Activated effector memory CD4-positive, alpha-beta T cell treated with anti-CD3 and anti-CD28 coated beads, Interleukin-2, amount 50 U/mL, for 16 hours (primary cell): ENCODE measurements at places on chromosomes 5 and 9.

DNA sequence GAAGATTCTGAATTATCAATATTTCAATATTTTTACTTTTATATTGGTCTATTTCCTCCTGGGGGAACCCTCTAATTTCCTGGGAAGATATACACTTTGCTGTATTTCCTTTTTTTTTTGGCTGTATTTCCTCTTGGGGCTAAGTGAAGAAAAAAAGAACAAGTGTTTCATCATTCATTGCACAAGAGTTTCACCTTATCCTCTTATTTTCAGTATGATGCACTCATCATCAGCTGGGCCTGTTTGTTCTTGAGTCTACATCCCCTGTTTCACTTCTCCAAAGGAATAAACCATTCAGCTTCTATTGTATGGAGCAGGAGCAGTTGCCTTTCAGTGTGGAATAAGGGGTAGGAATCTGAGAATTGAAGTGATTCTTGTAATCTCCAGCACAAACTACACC is 210.8 kb downstream of the FAM170A start:
- DNase-seq: no peak

GRCh38 chr5:111197523-111197922 is 26.7 kb upstream of the CAMK4 start:
- DNase-seq: no peak

- no peak for DNase-seq
Observed at GRCh38 chr5:172689801-172690200, 48.7 kb downstream of the NEURL1B start.

DNA sequence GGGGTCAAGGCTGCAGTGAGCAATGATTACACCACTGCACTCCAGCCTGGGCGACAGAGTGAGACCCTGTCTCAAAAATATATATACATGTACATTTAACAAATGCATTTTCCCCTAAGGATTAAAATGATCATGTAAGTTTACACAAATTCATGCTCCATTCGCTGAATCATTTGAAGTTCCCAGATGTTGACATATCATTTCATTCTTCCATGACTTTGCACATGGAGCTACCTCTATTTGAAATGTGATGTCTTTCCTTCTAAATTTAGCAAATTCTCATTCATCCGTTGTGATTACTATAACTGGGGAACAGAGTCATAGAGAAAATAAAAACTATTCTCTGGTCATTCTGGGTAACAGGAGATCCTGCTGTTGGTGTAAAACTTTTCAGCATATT is 10.6 kb downstream of the PTGER4 start:
- DNase-seq: no peak

- DNase-seq: no peak
Observed at GRCh38 chr9:132049323-132049882, 30.3 kb downstream of the MED27 start.

DNA sequence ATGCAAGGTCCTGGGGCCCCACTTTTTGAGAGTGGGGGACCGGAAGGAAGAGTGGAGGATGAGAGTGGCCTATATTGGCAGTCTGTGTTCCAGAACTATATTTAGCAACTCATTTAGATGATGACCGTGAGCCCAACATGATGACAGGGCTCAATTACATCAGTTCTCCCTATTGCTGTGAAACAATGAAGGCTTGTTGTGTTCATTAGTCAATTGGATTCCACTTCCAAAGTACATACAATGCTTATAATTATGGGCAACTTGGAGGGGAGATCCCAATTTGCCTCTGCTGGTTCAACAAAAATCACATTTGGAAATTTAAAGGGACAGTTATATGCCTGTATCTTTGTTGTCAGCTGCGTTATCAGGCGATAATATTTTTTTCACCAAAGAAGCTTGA is 91.1 kb downstream of the TARS1 start:
- DNase-seq: no peak

DNA sequence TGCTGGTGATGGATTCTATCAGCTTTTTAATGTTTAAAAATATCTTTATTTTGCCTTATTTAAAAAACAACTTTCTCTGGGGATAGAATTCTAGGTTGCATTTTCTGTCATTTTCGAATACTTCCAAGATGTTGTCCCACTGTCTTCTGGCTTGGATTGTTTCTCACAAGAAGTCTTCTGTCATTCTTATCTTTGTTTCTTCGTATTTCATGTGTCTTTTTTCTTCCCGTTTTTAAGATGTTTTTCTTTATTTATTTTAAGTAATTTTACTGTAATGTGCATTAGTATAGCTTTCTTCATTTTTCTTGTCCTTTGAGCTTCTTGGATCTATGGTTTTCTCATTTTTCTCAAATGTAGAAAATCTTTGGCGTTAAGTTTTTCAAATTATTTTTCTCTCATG is 19.1 kb downstream of the STX17 start:
- DNase-seq: no peak
